Glomerular endothelial cell (primary cell): ENCODE measurements at places on chromosomes 2 and 18. TPM values are rescaled to one million over a fixed set of nuclear protein-coding genes. Genes with fewer than 3 reads are reported as not detected.

- no peak for DNase-seq
These were observed 584.0 kb upstream of the CHAC2 start for GRCh38 chr2:53183581-53183980.

GRCh38 chr2:163348857-163349380 lies 386.9 kb downstream of the FIGN start:
- peak; percentile 64 for DNase-seq

GRCh38 chr2:63791387-63791786 lies 50.3 kb upstream of the UGP2 start:
- DNase-seq = no peak

DNA sequence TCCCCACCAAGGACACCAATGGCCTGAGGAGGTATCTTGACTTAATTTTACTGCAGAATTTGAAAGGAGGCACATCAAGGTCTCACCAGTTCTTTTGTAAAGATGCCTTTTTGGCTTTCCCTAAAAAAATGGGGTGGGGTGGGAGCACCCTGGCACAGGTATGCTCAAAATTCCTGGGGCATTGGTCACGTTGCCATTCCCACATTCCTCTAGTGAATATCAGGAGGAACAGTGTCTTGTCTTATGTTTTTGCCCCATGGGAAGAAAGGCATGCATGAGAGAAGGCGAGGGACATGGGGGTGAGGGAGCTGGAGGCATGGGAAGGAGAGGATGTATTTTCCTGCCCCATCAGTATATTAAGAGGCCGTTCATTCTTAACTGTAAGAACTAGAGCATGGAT lies 275.3 kb downstream of the CMPK2 start:
- DNase-seq = no peak

KIAA2012 gene
- total RNA-seq = not detected in 2 replicates

TMEM17 gene
- total RNA-seq = 2.5 and 2.9 TPM in 2 replicates
